ENCODE measurements at places on chromosomes 5 and 9.

DNA sequence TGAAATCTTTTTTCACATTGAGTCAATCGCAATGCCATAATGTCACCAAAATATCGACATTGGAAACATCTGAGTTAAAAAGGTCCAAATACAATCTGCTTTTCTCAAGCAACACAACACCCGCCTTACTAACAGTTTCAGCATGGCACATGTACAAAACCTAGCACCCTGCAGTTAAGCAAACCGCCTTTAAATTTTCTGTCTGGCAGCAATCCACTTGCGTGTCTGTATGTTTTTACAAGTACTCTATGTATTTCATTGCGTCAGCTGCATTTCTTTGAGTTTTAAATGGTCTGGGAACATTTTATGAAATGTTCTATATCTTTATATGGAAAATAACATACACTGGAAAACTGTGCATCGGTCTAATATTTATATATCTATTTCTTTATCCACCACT lies 134.6 kb downstream of the DENND1A start:
- no peaks in the 10 kb centered on the region for H3K27me3 ChIP-seq
- H3K4me3 ChIP-seq: no peak overlapping the region
- DNase-seq: no peak
- H3K36me3 ChIP-seq: no peaks in the 10 kb centered on the region

GRCh38 chr5:93156566-93156965 lies 424.5 kb downstream of the NR2F1-AS1 start:
- DNase-seq: no peak
- H3K4me3 ChIP-seq: no peak overlapping the region
- no peaks in the 10 kb centered on the region for H3K4me1 ChIP-seq
- H3K27me3 ChIP-seq: peaks cover 85% of the 10 kb centered on the region

GRCh38 chr5:134252671-134253070 lies 26.8 kb upstream of the PPP2CA start:
- no peak overlapping the region for H3K27ac ChIP-seq
- H3K36me3 ChIP-seq: no peaks in the 10 kb centered on the region
- H3K4me3 ChIP-seq: no peak overlapping the region
- H3K4me1 ChIP-seq: no peaks in the 10 kb centered on the region

GRCh38 chr5:87722286-87722685 lies 309.6 kb upstream of the CCNH start:
- no peak overlapping the region for H3K27ac ChIP-seq
- H3K36me3 ChIP-seq: no peaks in the 10 kb centered on the region
- no peaks in the 10 kb centered on the region for H3K27me3 ChIP-seq
- no peak overlapping the region for H3K4me3 ChIP-seq
- no peak for DNase-seq

- H3K27me3 ChIP-seq: no peaks in the 10 kb centered on the region
- H3K27ac ChIP-seq: no peak overlapping the region
- H3K4me3 ChIP-seq: no peak overlapping the region
- no peaks in the 10 kb centered on the region for H3K36me3 ChIP-seq
- DNase-seq: no peak
- no peaks in the 10 kb centered on the region for H3K4me1 ChIP-seq
These were observed 143.4 kb downstream of the MTRR start for GRCh38 chr5:8012131-8012977.

Measured in cardiac muscle cell (in vitro differentiated cells and primary cell).